ENCODE measurements at places on chromosomes 2 and 18.

GRCh38 chr18:54280220-54280569 lies 10.9 kb downstream of the POLI start:
- DNase-seq, result no peak

DNA sequence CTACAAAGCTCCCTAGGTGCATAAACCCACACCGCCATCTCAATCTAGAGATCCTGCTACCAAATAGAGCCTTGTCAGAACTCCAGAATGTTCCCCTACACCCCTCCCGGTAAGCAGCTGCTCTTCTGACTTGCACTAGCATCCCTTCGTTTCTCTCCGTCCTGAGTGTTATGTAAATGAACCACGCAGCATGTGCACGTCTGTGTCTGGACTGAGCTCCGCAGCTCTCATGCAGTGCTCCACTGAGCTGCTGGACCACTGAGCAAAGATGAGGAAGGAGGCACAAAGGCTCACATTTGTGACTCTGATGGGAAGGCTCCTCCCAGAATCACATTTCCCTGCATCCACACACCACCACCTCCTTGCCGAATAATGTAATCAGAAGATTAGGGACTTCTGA lies 203.6 kb downstream of the MYT1L start:
- no peak for DNase-seq

DNA sequence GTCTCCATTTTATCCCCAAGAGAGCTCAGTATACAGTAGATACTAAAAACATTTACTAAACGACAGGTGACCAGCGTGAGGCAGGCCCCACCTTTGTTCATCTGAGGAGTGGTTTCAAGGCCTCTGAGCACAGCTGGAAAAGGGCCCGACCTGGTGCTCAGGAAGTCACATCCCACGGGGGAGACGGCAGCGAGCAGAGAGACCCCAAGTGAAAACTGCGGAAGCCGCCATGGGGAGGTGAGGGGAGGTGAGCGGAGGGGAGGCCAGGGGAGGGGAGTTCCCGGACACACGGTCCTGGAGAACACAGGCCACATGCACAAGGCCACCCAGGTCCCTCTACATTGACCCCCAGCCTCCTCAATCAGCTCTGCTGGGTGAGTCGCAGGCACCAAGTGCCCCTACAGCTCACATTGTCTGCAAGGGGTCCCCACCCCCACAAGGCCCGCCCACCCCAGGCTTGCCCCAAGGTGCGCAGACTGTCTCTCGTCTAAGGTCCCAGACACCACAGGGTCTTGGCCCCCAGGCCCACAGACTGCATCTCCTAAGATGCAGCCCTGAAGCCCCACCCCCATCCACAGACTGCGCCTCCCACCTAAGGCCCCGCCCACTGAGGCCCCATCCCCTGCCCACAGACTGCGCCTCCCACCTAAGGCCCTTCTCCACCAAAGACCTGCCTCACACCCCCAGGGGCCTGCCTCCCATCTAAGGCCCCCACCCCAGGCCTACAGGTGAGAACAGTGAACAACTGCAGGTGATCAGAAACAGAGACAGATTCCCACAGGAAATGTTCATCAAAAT lies 19.1 kb downstream of the PARD6G start:
- DNase-seq, result no peak

DNA sequence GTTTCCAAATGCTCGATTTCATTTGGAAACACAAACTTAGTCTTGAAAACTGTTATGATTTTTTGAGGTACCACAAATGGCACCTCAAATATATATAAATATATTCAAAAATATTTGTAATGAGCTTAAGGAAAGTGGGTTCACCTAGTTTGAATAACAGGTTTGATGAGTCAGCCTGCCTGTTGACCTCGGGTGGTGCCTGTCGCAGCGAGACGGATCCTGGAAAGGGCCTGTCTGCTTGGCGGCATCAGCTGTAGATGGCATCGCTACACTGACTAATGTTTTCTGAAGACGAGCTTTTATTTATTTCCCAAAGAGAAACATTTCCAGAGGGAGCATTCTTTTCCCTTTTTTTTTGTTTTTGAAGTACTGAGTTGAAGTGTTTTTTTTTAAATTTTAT lies 6.9 kb downstream of the ALLC start:
- no peak for DNase-seq

GRCh38 chr2:128775914-128776285 lies 457.2 kb upstream of the HS6ST1 start:
- no peak for DNase-seq

GRCh38 chr2:231523451-231524285 lies 6.6 kb downstream of the NMUR1 start:
- no peak for DNase-seq

DNA sequence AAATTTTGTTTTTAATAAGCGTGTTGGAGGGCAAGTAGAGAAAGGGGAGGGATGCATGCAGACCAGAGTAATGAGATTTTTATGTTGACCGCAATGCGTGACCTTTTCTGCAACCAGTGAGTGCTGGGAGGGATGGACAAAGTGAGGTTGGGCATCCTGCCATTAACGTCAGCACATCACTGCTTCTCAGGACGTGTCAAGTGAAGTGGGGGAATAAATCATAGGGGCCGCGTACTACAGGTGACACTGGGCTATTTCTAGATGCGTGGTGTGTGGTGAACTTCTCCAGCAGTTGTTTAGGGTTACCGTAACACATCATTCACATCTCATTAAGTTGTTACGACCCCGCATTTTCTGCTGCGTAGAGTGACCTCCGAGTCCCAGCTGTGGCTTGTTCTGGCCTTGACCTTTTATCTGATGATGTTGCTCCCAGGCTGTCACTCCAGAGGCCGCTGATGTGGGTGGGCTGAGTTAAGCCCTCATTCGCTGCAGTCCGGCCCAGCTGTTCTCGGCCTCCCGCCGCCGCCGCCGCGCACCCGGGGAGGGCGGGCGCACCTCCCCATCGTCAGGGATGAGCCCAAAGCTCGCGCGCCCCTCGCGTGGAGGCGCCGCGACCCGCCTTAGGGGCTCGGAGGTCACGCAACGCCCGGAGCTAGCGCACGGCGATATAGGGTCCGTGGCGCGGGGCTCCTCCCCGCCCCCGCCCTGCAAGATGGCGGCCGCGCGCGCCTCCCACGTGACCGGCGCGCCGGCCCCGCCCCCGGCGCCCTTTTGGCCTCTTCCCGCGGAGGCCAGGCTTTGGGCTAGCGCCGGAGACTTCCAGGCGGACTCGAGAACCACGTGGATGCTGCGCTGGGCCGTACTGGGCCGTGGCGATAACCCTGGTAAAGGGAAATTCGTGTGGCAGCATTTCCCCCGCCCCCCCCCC lies 3.5 kb downstream of the ZCCHC2 start:
- peak; percentile 47 for DNase-seq
